Posterior vena cava (tissue), 2 donors: ENCODE measurements at places on chromosomes 11 and 22. TPM values are rescaled to one million over a fixed set of nuclear protein-coding genes. Genes with fewer than 3 reads are reported as not detected.
A peak's percentile ranks its signal among the peaks of the same experiment; 100 is the strongest.

DNA sequence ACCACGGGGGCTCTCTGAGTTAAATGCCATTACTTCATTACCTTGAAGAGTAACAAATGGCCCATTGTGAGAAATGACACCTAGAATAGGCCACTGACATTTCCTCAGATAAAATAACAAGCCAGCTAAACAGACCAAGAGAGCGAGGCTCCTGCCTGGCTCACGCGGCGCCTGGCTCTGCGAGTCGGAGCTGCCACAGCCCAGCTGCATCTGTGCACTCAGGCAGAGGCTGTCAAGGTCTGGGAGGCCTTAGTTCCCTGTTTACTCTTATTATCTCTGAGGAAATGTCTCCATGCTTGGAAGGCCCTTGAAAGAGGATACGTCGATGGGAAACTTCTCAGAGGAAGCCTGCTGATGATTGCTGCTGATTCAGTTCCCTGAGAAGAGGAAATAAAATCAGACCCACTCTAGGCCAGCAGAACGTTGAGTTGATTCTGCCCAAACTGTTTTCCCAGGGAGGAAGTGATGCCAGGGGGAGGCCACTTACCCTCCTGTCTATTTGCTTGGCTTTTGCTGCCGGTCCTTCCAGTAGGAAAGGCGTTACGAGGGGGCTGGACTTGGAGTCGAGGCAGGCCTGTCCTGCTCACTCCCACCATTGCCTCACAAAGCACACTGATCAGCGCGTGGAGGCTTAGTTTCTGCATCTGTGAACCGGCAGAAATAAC lies 208.8 kb downstream of the TBC1D22A start:
- peak; percentile 82 for DNase-seq

TRPT1 gene
- 21.9 TPM for total RNA-seq

GRCh38 chr22:50583294-50583861 lies 729 bp upstream of the CHKB start:
- no peak for DNase-seq

DNA sequence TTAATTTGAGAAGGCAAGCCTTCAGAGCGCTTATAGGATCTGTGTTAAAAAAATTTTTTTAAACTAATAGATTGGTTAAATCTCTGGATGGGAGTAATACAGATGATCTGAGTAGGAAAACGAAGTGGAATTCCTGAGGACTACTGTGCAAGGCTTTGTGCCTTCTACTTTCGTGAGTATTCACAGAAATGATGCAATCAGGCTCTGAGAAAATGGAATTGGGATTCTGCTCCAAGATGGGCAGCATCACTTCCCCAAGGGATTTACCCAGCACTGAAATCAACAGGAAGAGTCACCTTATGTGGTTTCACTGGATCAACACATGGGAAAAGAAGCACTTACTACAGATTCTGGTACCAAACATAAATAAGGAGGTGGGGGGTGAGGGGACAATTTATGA lies 12.5 kb downstream of the KMT5B start:
- DNase-seq: no peak

GRCh38 chr11:82845356-82846353 lies 54.6 kb downstream of the PRCP start:
- no peak for DNase-seq

- no peak for DNase-seq
Measured at GRCh38 chr11:69788956-69789355, 13.8 kb upstream of the FGF4 start.

DNA sequence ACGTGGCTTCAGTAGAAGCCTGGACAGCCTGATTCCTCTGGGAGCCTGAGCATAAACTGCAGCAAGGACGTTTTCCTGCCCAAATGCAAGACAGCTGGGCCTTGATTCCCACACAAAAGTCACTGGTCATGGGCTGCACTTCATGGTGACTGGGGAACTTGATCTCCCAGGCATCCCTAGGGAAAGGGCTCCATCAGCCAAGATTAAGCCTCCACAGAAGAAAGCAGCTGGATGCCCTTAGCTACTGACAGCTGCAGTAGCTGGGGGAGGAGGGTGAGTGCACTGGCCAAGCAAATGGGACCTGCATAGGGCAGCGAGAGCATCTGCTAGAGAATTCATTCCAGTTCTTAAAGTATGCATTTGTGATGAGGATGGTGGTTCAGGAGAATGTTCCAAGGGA lies 267.4 kb upstream of the ISX start:
- DNase-seq: no peak

PACSIN3 gene
- 33.1 TPM for total RNA-seq

GRCh38 chr22:27997538-27997937 lies 78.5 kb upstream of the PITPNB start:
- no peak for DNase-seq

- DNase-seq: no peak
Measured at GRCh38 chr11:101686514-101686913, 102.7 kb upstream of the TRPC6 start.

GRCh38 chr11:20688761-20689160 lies 19.4 kb downstream of the NELL1 start:
- DNase-seq: no peak
